ENCODE measurements at places on chromosomes 16 and 17. TPM values are rescaled to one million over a fixed set of nuclear protein-coding genes. Genes with fewer than 3 reads are reported as not detected.

The FBXW10B gene
- total RNA-seq, result 0.43 TPM

The LGALS9B gene
- total RNA-seq, result not detected

The TEX14 gene
- total RNA-seq, result under 0.01 TPM

The CD300H gene
- not detected for total RNA-seq

The C16orf95 gene
- total RNA-seq, result 4.7 TPM

The PRSS36 gene
- total RNA-seq, result under 0.01 TPM

The P2RX5 gene
- 0.32 TPM for total RNA-seq

The CD300LD gene
- not detected for total RNA-seq

The HSPB9 gene
- not detected for total RNA-seq

The MAF gene
- total RNA-seq, result 3.5 TPM

The KRT17 gene
- 6.1 TPM for total RNA-seq

The CCL8 gene
- total RNA-seq, result not detected

The TOM1L1 gene
- total RNA-seq, result 24.2 TPM

The CBX8 gene
- total RNA-seq, result 3.2 TPM

The MMP28 gene
- total RNA-seq, result under 0.01 TPM

The TAC4 gene
- total RNA-seq, result not detected
